Kidney epithelial cell (primary cell): ENCODE measurements at places on chromosomes 1 and 21. TPM values are rescaled to one million over a fixed set of nuclear protein-coding genes. Genes with fewer than 3 reads are reported as not detected.

S100A9 gene
- 35.3 and 55.9 TPM in 2 replicates for total RNA-seq

METTL18 gene
- total RNA-seq: 8.8 and 12.6 TPM in 2 replicates

GRCh38 chr1:226973898-226974543 is 33.9 kb downstream of the COQ8A start:
- DNase-seq: no peak

F13B gene
- not detected in 2 replicates for total RNA-seq

KLHDC9 gene
- 2.9 and 3.1 TPM in 2 replicates for total RNA-seq

- no peak for DNase-seq
Observed at GRCh38 chr21:43598416-43599120, 60.7 kb downstream of the HSF2BP start.
